Activated CD8-positive, alpha-beta memory T cell treated with anti-CD3 and anti-CD28 coated beads for 1 hour (primary cell): ENCODE measurements at places on chromosomes 13 and 19.

GRCh38 chr13:90868321-90868920, 479.1 kb upstream of the MIR17HG start:
- no peak for DNase-seq

DNA sequence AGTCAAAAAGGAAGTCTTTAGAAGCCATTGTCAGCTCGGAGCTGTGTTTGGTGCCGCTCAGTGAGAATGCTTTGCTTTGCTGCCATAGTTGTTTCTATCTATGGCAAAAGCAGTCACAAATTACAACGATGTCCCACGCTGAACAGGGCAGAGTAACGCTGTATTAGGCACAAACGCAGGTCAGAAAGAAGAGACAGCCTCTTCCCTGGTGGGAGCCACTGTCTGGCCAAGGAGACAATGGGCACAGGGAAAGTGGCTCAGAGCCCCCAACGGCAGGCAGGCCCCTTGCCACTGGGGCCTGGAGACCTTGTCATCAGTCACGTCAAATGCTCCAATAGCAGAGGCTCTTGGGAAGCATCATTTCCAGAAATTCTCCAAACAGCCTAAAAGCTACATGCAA, 244.2 kb downstream of the TEX29 start:
- DNase-seq, result no peak

- DNase-seq, result no peak
Measured at GRCh38 chr19:15495151-15495550, 13.2 kb upstream of the CYP4F22 start.

DNA sequence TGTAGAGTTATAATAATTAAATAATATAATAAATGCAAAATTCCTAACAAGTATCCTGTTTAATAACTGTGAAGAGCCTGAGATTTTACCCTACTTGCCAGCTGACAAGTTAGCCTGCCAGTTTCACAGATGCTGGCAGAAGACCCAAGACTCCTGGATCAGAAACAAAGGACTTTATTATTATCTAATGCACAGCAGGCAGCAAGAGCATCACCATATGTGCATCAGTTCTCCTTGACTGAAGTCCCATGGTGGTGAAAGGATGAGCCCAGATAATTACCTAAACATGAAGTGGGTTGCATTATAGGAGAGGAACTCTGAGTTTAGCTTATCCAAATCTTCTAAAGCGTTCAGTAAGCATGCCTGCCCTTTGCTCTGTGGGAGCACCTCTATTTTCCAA, 39.1 kb upstream of the MTIF3 start:
- no peak for DNase-seq

- DNase-seq, result no peak
Measured at GRCh38 chr13:20170921-20171320, 10.1 kb upstream of the GJA3 start.

DNA sequence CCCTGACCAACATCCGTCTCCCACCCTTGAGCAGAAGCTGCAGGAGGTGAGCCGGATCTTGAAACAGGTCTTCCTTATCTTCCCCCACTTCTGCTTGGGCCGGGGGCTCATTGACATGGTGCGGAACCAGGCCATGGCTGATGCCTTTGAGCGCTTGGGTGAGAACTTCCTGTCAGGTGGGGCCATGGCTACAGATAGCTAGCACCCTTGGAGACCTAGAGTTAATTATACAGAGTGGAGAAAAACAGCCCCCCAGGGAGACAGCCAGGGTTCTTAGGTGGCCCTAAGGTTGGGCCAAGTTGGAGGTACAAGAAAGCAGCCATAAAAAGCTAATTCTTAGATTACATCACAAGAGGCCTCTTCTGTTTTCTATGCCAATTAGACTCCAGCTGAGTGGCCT, 8.9 kb upstream of the ARHGAP45 start:
- DNase-seq, result no peak
